Ovary (tissue), 10 donors: ENCODE measurements at places on chromosomes 4 and X. TPM values are rescaled to one million over a fixed set of nuclear protein-coding genes. Genes with fewer than 3 reads are reported as not detected.

TEX13D gene
- not detected for polyA plus RNA-seq

CXCL11 gene
- 1.1 TPM for polyA plus RNA-seq

CYTL1 gene
- 5.6 TPM for polyA plus RNA-seq

GRIA3 gene
- polyA plus RNA-seq, result 4.2 TPM

CYBB gene
- polyA plus RNA-seq, result 3.5 TPM
